Activated T-cell treated with anti-CD3 and anti-CD28 coated beads, Interleukin-2, amount 50 U/mL, for 1 hour (primary cell): ENCODE measurements at places on chromosomes 12 and 14.

- DNase-seq = no peak
Observed at GRCh38 chr12:4819654-4820053, 90.1 kb upstream of the KCNA1 start.

GRCh38 chr12:53849656-53850055 lies 89.0 kb upstream of the HOXC13 start:
- DNase-seq = no peak

- DNase-seq = no peak
Observed at GRCh38 chr12:63941166-63941800, 96.8 kb downstream of the SRGAP1 start.

DNA sequence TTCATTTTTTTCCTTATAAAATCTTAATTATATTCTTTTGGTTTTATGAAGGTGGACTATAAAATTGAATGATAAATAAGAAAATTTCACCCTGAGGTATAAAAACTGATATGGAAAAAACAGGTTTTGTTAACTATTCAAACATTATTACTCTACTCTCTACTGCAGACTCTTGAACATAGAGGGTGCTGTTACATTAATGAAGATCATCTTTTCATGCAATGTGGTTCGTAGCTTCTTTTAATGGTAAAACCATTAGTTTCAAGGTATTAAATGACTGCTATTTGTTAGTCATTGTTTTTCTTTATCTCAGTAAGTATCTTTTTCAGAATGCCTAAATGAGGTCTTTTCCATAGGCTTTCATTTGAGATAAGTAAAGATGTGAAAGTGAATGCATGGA lies 510.4 kb downstream of the SLC16A7 start:
- no peak for DNase-seq

GRCh38 chr12:6914246-6914946 lies at the start of gene ENO2:
ENO2 (plus strand) TSS chr12:6914580; CDS start chr12:6915833, 1,253 bp downstream.
- peak; percentile 88 for DNase-seq

DNA sequence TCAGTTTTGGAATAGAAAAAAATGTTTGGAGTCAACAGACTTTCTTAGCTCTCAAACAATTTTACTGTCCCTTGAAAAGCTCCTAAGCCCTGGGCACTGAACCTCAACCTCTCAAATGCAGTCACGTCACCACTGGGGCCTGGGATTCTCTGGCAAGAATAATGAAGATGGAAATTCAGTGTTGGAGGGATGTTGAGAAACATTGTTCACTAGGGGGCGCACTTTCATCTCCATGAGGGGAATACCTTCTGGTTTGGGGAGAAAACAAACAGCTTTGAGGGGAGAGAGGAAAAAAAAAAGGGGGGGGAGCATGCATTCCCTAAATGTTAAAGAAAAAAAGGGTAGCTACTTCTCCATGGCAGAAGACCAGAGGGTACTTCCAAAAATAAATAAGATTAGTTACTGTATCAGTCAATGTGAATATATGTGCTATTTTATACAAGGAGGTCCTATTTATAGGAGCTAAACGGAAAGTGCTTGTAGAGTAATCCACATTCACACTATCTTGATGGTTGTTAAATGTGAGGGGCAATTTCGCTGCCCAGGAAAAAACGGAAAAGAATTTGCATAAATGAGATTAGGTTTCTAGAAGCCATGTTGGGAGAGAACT lies 5.8 kb upstream of the TBPL2 start:
- peak; percentile 23 for DNase-seq

- DNase-seq = no peak
Observed at GRCh38 chr14:20388159-20388558, 25.1 kb downstream of the TEP1 start.

DNA sequence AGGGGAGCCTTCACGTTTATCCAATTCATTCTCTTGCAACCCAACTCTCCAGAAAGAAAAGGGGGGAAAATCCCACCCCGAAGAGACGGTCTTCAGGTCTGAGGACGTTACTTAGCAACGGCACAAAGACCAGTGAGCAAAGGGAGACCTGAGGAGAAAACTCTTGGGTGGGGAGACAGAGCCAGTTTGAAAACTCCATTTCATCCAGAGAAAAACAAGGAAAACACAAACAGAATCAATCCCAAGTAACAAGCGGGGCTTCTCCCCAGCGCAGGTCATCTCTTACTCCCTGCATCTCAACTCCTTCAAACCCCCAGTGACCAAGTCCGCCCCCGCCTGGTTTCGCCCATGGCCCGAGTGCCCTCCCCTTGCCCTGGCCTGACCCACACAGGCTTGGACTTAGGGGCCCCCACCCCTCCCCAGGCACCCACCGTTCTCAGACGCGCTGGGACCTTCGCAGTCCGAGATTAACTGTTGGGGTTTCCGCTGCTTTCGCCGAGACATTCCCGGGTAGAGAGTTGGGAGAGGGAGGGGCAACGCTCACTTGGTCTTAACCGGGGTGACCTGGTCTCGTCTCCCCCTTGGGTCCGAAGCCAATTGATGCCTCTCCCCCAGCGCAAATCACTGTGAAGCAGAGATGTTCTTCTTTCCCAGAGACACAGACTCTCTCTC lies 10.4 kb upstream of the SALL2 start:
- no peak for DNase-seq

DNA sequence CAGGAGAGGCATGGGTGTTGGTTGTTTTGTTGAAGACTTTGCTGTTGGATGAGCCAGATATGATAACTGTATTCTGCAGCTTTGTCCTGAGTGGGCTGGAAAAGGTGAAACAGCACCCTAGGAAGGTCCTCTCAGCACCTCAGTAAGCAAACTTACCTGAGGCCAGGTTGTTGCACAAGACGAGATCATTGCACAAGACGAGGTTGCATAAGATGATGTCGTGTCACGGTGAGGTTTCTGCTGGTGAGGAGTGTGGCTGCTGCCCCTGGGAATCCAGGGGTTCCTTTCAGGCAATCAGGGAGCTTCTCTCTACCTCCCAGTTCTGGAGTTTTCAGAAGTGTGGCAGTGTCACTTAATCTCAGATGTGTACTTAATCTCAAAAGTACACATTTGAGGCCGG lies 85.6 kb downstream of the GLT1D1 start:
- DNase-seq = no peak

GRCh38 chr14:92492258-92492657 lies 21.3 kb upstream of the RIN3 start:
- no peak for DNase-seq
